Anterior cingulate cortex (tissue), 58 donors: ENCODE measurements at places on chromosomes 7 and 10.

GRCh38 chr7:805261-805660, 27.0 kb upstream of the SUN1 start:
- DNase-seq = no peak

- no peak for DNase-seq
Measured at GRCh38 chr7:22356701-22357310, at the start of gene RAPGEF5. Gene RAPGEF5 (minus strand): TSS chr7:22357154. CDS start chr7:22357060, 94 bp downstream.

GRCh38 chr10:5071411-5072198, 22.6 kb upstream of the AKR1C3 start:
- DNase-seq = no peak

- DNase-seq = no peak
Measured at GRCh38 chr10:67776371-67776770, 61.6 kb downstream of the DNAJC12 start.

DNA sequence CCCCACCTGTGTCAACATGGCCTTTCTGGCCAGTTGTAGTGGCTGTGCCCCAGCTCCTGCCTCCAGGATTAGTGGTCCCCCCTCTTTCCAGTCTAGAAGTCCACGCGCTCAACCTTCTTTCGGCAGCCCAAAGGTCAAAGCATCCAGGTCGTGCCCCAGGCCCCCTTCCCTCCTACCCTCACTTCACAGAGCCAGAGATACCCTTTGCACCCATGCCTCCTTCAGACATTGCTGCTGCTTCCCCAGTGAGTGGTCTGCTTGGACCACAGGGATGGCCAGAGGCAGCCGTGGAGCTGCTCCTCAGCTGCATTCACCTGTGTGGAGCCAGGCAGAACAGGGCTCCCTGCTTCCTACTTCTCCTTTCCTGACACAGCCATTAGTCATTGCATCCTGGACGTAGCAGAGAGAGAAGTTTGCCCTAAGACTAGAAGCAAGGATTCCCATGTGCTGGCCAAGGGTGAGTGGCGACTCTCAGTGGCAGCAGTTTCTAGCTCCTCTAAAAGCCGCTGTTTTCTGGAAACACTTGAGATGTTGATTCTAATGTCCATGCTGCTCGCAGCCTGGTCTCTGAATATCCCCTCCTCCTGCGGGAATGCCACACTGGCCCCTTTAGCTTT, 243.1 kb upstream of the SHH start:
- DNase-seq = no peak

- DNase-seq = peak; percentile 3
Measured at GRCh38 chr10:34908481-34908880, 93.4 kb upstream of the PARD3 start.

GRCh38 chr10:70319183-70319582, 35.4 kb upstream of the NPFFR1 start:
- DNase-seq = no peak
